ENCODE measurements at places on chromosomes 1 and 21.

DNA sequence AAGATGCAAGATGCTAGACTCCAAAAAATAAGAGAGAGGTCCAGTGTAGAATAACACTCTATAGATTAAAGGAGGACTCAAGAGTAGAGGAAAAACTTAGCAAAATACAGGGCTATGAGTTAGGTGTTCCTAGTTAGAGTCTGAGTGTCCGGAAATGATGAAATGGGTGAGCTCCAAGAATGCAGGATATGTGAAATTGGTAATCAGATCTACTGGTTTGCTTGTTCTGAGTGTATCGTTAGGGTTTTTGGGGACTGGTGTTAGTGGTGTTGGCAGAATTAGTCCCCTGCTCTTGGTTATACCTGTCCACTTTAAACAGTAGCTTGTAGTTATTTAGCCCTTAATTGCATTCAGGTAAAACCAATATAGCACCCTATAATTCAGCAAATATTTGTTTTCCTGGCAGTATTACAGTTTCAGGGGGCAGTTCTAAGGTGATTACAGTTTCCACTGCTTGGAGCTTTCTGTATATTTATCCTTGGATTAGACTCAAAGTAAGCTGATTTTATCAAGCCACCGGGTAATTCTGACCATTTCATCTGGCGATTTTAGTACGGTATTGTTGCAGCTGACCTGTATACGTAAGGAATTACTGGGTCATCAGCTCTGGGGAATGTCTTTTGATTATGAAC is 332.7 kb downstream of the CHRM3 start:
- DNase-seq, result peak; percentile 45

- no peak for DNase-seq
Observed at GRCh38 chr1:176789571-176790090, 326.7 kb downstream of the PAPPA2 start.

DNA sequence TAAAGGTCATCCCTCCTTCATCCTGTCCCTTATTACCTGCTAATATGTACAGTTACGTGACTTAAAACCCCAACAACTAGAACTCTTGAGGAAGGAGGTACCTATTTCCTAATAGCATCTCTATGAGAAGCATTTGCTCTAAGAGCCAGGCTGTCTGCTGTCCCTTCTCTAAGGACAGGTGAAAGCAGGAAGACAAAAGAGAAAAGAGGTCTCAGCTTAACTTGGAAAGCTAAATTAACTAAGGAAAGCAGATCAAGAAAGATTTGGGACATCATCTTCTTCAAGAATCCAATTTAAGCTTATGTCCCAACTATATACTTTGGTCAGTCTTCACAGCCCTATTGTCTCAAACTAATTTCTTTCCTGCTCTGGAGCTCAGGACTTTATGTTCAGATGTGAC is 2.9 kb downstream of the EGLN1 start:
- DNase-seq, result no peak

GRCh38 chr1:9716404-9717192 is 65.1 kb downstream of the PIK3CD start:
- DNase-seq, result no peak
